Muscle of back (tissue), 13 donors: ENCODE measurements at places on chromosomes 11 and 22.

DNA sequence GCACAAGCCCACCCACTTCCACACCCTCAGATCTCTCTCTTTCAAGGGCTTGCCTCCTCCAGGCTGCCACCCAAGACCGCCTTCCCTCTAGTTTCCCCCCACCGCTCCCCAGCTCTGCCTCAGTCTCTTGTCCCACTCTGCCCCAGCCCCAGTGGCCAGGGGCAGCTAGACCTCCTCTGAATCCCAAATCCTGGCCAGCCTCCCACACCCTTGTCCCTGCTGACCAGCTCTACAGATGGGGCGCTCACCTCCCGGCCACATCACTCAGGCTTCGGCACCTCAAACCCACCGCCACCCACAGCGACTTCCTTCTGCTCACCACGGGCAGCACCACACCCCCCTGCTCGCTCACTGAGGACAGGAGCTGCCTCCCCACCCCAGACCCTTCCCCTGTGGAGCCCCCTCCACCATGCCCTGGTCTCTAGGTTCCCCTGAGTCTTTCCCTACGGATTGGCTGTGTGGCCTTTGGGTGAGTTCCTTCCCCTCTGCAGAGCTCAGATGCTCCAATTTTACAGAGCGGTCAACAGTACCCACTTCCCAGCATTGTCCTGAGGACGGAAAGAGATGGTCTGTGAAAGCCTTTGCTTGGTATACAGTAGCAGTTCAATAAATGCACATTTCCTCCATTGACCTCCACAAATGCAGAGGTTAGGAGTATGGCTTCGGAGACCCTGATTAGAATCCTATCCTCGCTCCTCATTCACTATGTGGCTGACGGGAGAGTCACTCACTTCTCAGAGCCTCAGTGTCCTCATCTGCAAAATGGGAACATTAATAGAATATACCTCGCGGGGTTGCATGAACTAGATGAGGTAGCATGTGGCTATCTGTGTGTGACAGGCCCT lies 11.5 kb upstream of the SPI1 start:
- DNase-seq: no peak

DNA sequence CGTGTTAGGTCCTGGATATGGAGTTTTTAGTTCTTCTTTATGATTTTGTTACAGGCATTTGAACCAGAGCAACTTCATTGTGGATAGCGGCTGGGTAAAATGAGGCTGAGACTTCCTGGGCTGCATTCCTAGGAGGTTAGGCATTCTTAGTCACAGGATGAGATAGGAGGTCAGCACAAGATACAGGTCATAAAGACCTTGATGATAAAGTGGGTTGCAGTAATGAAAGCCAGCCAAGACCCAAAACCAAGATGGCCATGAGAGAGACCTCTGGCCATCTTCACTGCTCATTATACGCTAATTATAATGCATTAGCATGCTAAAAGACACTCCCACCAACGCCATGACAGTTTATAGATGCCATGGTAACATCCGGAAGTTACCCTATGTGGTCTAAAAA lies 23.4 kb upstream of the CLMP start:
- DNase-seq: no peak

DNA sequence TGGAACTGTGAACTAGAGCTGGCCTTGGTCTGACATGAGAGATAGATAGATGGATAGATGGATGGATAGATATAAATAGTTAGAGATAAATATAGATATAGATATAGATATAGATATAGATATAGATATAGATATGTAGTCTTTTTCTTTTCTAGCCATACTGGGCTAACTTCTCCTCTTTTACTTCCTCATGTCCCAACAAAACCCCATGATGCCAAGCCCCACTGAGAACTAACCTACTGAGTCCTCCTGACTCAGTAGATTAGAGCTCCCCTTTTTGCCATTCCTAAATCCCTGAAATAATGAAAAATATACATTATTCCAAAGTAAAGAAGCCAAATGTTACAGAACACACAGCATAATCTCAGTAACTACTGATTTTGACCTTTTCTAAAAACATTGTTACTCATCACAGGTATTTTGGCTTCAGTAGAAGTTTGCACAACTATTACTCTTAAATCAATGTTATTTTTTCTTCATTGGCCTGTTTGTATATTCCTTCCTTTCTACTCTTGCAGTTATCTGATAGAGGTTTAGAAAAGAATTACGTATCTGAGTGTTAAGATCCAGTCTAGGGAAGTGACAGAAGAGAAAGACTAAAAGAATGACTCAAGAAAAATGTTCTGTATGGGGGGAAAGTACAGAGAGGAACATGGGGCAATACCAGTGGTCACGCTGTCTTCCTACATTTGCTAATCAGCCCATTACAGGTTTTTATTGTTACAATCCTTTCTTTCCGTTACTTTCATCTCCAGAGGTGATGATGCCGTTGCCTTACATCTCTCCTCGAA lies 6.0 kb upstream of the OR10D3 start:
- DNase-seq: no peak

GRCh38 chr11:72132646-72133045 lies 2.9 kb upstream of the FOLR3 start:
- no peak for DNase-seq

DNA sequence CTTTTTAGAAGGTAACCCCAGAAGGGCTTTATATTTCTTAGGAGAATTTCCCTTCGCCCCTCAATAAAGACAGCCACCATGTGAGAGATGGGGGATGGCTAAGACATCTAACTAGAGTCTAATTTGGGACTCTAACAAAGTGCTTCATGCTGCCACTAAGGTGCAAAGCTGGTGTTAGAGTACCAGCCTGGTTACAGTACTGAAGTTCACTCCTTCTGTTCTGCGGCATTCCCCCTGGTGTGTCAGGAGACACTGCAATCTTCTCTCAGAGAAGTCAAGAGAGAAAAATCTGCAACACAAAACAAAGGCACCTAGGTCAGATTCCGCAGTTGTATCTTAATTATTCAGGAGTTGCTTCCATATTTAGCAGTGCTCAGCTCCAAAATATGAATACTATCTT lies 603.0 kb upstream of the CADM1 start:
- no peak for DNase-seq
